Activated T-helper 1 cell treated with Interleukin-2 at 50 U/mL for 16 hours (primary cell): ENCODE measurements at places on chromosomes 5 and 9.

DNA sequence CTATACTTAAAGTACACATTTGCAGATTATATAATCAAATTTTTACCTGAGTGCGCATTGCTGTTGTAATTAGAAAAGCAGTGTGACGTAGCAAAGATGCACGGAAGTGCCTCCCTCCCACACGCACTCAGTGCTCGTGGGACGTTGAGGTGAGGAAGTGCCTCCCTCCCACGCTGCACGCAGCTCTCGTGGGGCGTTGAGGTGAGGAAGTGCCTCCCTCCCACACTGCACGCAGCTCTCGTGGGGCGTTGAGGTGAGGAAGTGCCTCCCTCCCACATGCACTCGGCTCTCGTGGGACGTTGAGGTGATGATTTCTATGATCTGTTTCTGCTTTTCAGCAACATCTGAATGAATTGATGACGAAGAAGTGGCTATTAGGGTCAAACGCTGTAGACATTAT, 21.0 kb downstream of the EXOC3 start:
- DNase-seq = peak; percentile 61

DNA sequence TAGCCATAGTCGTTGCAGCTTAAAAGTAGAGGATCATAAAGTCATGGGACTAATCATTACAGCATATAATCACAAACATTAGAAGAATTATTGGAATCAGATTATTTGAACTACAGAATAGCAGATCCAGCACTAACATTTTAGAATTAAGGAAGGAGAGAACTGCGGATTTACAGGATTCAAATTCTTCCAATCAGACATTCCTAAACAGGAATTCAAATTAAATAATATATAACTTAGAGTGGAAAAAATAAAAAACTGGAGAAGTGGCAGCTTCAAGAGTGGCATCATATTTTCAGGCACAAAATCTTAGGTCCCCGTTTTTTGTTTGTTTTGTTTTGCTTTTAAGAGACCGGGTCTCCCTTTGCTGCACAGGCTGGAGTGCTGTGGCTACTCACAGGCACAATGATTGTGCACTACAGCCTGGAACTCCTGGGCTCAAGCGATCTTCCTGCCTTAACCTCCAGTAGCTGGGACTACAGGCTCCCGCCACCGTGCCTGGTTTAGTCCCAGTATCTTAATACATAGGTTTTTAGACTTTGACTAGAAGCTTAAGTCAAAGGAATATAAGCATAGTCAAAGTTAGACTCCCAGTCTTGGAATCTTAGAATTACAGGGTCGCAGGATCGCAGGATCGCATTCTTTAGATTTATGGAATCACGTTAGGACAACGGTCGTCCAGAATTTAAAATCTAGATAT, 2.1 kb upstream of the FOXE1 start:
- no peak for DNase-seq

GRCh38 chr5:9156282-9156681, 389.6 kb downstream of the SEMA5A start:
- no peak for DNase-seq

GRCh38 chr5:171913987-171914273, 92.5 kb downstream of the FBXW11 start:
- DNase-seq = no peak

DNA sequence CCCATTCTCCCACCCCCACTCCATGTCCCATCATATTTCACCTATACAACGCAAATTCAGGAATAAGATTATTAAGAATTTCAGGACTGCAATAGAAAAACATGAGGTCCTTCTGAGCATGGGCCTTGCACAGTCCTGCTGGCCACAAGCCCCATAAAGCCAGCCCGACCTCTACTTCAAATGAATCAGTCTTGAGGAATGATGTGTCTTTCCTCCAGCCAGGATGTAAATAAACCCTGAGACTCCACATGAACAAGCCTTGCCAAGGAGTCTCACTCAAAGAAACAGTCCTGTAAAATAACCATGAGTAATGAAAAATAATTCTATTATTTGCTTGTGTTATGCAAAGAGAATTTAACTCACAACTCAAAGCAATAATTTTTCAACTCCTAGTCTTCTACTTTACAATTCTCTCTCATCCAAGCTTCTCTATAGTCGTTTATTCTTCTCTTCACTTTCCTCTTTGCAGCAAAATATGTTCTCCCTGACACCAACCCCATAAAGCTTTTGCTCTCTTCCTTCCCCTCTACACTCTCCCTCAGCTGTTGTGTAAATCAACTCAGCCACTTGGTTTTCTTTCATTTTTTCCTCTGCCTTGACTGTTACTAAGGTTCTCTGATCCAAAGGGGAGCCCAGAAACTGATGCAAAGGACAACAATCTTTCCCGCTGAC, 140.1 kb upstream of the MOCS2 start:
- no peak for DNase-seq

DNA sequence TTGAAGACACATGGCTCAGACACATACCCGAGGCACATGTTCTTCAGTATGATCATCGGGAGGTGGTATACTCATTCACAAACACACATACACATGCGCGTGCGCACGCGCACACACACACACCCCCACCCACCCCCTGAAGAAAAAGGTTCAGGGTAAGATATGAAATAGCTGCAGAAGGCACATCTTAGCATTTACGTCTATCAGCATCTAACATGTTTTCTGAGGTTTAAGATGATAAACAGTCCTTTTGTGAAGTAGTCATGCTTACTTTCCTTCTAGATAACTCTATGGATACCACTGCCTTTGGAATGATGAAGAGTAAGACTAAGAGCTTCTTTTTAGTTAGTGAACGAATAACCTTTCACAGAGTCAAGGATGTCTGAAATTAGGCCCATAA, 105.1 kb upstream of the GNA14 start:
- DNase-seq = no peak

DNA sequence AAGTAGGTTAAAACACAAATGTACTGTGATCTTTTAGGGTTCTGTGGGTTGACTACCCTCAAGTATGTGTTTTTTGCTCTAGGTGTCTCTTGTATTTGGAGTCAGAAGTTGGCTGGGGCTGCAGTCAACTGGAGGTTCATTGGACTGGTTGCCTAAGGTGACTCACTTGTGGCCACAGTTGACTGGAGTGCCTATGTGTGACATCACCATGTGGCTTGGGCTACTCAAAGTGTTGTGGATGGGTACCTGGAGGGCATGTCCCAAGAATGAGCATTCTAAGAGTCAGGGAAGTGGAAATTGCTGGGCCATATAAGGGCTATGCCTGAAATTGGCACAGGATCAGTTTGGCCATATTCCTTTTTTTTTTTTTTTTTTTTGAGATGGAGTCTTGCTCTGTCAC, 27.4 kb downstream of the SNX30 start:
- no peak for DNase-seq

DNA sequence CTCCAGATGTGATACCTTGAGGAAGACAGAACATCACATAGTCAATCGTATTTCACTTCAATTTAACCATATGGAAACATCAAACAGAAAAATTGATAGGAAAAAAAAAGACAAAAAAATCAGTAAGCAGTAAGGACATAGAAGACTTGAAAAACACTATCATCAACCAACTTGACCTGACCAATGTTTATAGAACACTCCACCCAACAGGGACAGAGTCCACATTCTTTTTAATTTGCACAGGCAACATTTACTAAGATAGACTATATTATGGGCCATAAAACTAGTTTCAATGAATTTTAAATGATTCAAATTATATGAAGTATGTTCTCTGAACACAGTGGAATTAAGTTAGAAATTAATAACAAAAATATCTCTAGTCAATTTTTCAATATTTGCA, 20.8 kb upstream of the MACIR start:
- no peak for DNase-seq

- DNase-seq = no peak
These were observed 154.4 kb downstream of the PRELID2 start for GRCh38 chr5:145680767-145681166.

DNA sequence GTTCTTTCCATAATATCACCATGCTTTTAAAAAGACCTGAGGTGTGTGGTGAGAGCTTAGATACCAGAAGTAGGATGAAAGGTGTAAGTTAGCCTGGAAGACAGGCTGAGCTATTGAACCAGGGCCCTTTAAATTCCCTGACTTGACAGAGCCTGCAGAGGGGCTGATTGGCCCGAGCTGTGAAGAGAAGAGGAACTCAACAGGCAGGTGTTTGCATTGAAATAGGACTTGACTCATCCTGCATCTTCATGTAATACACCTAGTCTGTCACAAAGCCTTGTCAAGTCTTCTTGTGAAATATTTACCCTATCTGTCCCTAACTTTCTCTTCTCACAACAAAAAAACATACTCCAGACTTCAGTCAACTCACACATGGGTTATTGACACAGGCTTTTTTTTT, 16.6 kb upstream of the ANP32B start:
- DNase-seq = no peak

- DNase-seq = no peak
These were observed 25.1 kb downstream of the COL15A1 start for GRCh38 chr9:98968601-98969337.

GRCh38 chr9:4668604-4669003, 2.3 kb upstream of the SPATA6L start:
- DNase-seq = no peak

DNA sequence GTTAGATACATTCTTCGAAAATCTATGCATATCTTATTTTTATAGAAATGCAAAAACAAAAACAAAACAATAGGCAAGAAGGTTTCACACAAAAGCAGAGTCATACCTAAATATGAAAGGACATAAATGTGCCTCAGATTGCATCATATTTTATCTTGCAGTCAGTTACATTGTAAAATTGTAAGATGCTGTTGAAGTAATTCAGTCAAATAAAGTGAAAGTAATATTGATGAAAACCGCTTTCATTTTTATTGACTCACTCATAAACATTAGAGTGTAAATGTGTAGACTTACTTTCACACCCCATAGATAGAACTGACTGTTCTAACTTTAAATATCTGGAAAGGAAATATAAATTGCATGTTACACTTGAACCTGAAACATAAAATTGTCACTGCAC, 931.5 kb upstream of the NUDT12 start:
- DNase-seq = no peak

- DNase-seq = no peak
These were observed 34.5 kb downstream of the KCTD16 start for GRCh38 chr5:144205141-144205551.

GRCh38 chr5:59543821-59544442, 349.6 kb downstream of the PDE4D start:
- DNase-seq = no peak

DNA sequence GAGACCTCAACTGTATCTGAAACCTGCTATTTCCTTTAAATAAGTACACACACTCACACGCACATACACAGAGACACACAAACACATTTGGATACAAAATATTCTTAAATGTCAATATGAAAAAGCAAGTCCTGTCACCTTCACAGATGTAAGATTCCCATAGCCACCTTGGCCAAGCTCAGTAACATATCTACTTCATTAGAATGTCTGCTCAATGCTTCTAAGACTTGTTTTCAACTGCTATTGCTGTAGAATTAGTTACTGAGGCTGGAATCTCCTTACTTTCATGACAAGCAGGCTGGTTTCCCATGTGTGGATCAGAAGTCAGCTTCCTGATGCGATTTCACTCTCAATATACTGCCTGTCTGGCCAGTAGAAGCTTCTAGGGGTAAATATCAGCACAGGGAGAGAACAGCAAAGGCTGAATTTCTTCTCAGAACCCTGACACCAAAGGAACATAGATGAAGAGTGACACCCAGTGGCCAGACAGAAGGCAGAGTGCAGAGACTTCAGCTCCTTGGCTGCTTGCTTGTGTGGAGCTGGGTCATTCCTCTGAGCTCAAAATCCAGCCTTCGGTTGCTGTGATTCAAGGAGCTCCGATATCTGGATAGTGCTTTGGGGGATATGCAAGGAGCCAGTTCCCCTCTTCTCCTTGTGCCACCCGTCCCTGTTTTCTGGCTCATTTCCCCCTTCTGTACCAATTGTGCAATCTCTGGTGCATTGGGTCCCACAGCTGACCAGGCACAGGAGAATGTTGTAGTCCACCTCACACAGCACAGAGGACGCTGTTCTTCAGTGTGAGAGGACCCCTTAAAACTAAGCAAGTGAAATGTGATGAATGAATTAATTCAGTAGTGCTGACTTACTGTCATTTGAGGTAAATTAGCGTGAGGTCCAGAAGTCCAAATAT, 26.6 kb upstream of the ABLIM3 start:
- peak; percentile 6 for DNase-seq
